ENCODE measurements at places on chromosomes 3 and 15.
A peak's percentile ranks its signal among the peaks of the same experiment; 100 is the strongest.

DNA sequence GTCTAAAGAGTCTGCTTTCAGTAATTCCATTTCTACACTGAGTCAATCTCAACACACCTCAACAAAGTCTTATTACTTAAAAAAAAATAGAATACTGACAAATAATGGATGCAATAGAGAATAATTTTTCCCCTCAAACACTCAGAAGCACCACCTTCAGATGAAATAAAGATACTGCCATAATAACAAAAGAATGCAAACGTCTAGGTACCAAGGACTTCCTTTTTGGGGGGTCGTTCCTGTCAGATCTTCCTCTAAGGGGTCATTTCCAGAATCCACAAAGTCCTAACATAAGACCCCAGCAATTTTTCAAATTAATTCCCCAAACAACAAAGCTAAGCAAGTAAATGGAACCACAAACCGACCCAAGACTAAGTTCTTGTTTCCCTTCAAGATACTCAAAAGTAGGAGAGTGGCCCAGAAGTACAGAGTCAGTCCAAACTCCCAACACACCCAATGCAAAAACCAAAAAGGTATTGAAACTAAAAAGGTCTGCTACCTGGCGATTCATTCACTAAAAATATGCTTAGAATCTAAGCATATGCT lies 1.3 kb downstream of the RYK start:
- DNase-seq = no peak

- DNase-seq = no peak
Measured at GRCh38 chr3:73101881-73102280, 40.4 kb downstream of the EBLN2 start.

DNA sequence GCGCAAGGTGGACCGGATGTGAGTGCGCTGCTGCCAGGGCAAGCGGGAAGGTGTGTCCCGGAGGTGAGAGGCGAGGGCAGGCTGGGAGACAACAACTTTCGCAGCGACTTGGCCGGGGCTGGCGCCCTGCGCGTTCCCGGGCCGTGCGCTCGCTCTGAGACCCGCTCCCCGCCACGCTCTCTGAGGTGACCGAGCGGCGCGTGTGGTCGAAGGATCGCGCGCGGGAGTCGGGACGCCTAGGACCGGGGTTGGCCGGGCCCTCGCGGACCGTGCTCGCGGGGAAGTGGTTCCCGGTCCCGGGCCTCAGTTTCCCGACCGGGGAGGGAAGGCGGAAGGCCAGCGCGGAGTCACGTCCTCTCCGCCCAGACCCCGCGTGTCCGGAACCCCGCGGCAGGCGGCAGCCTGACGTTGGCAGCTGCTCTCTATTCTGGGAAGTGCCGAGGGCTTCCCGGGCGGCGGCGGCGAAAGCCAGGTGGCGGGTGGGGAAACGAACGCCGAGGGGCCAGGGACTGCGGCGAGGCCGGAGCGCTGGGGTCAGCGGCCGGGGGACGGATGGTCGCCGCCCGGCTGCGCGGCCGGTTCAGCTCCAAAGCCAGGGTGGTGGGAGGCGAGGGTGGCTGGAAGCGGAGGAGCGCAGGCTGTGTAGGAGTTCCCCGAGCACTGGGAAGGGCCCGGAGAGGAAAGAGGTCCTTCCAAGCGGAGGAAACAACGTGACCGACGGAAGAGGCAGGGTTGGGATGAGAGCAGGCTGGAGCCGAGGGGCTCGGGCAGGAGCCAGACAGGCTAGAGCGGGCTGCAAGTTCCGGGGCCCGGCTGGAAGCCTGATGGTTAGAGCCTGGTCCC lies 1.0 kb upstream of the IGF2BP2 start:
- no peak for DNase-seq

- DNase-seq = peak; percentile 51
Measured at GRCh38 chr15:68817304-68818065, 3.2 kb downstream of the ANP32A start.

- no peak for DNase-seq
Measured at GRCh38 chr3:153129866-153130265, 32.2 kb upstream of the RAP2B start.

DNA sequence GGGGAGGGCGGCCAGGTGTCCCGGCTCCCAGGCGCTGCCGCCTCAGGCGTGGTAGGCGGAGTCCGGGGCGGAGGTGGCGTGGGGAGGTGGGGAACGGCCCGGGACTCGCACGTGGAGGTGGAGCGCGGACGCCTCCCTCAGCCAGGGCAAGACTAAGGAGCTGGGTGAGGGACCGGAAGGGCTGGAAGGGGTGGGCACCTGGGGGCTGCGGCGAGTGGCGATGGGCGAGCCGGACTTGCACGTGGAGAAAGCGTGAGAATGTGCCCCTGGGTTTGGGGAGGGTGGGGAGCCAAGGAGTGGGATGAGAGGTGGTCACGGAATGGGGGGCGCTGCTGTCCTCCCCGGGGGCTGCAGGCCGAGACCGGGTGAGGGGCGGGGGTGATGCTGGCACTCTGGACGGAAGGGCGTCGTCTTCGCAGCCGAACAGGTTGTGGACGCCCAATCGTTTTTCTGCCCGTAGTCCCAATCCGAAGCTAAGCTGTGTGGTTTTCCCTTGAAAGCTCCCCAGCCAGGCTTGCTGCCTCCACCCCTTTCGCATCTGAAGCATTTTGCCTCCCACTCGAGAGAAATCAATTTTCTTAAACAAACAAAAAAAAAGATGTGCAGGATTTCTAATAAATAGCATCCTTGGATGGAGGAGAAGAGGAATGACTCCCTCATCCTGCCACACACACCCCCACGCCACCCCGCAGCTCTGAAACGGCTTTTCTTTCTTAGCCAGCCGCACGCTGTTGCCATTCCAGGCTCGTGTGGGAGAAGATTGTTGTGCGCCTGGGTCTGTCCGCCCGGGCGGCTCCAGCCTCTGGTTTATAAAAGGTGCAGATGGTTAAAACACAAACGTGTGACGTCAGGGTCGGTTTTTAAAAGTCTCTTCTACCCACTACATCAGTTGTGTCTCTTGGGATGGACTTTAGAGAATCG lies 62.5 kb upstream of the ANKRD28 start:
- DNase-seq = peak; percentile 0

- DNase-seq = no peak
Measured at GRCh38 chr3:150490277-150490986, 55.9 kb downstream of the SERP1 start.
